ENCODE measurements at places on chromosomes 3 and 15. TPM values are rescaled to one million over a fixed set of nuclear protein-coding genes. Genes with fewer than 3 reads are reported as not detected.

DNA sequence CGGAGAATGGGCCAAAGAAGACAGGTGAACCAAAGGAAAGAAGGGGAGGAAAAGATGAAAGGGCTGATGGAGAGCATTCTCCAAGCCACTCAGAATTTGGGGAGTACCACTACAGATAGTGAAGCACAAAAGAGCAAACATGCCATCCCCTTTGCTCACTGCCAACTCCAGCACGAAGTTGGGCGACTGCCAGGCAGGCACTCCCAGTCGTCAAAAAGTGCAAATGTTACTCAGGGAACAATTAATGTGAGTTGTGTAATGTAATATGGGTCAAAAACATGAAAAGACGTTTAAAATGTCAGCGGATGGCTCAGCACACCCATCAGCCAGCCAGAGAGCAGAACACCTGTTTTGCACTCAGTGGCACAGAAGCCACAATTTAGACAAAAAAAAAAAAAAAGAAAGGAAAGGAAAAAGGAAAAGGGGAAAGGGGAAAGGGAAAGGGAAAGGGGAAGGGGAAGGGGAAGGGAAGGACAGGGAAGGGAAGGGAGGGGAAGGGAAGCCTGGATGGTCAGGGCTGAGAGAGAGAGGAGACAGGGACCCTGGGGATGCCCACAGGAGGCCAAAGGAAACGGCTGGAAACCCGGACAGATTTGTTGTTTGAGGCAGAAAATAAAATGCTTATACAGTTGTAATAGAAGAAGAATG lies 82.7 kb downstream of the COL8A1 start:
- H3K4me1 ChIP-seq = no peaks in the 10 kb centered on the region
- peak; percentile 18 for DNase-seq
- no peak overlapping the region for H3K27ac ChIP-seq
- no peaks in the 10 kb centered on the region for H3K36me3 ChIP-seq
- no peaks in the 10 kb centered on the region for H3K27me3 ChIP-seq

GRCh38 chr3:159721324-159721723 lies 267.3 kb upstream of the IL12A start:
- no peaks in the 10 kb centered on the region for H3K4me1 ChIP-seq
- H3K27me3 ChIP-seq = no peaks in the 10 kb centered on the region
- no peak overlapping the region for H3K4me3 ChIP-seq
- no peaks in the 10 kb centered on the region for H3K36me3 ChIP-seq
- no peak for DNase-seq

DNA sequence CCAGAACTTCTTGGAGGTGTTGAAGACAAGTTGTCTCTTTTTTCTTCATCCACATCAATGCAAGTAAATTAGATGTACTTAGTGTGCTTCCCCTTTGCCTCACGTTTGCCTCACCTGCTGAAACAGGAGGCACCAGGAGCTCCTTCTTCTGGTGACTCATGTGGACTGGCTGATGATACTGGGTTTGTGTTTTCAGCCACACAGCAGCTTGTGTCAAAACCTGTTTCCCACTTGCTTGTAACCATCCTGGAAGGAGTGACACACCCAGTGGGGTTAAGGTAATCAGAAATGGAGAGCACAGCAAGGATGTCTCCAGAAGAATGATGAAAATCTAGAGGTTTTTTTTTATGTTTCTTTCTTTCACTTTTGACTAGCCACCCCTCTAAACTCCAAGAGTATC lies 143.3 kb upstream of the RBMS3 start:
- no peak for DNase-seq
- H3K27ac ChIP-seq = no peak overlapping the region
- no peaks in the 10 kb centered on the region for H3K4me1 ChIP-seq
- H3K27me3 ChIP-seq = no peaks in the 10 kb centered on the region

GRCh38 chr15:93424131-93424530 lies 335.1 kb upstream of the RGMA start:
- H3K4me3 ChIP-seq = no peak overlapping the region
- H3K27me3 ChIP-seq = no peaks in the 10 kb centered on the region
- no peak for DNase-seq
- no peak overlapping the region for H3K27ac ChIP-seq

- no peak overlapping the region for H3K4me3 ChIP-seq
- peaks cover 84% of the 10 kb centered on the region for H3K4me1 ChIP-seq
Measured at GRCh38 chr15:78051596-78051995, 25.9 kb downstream of the TBC1D2B start.

DNA sequence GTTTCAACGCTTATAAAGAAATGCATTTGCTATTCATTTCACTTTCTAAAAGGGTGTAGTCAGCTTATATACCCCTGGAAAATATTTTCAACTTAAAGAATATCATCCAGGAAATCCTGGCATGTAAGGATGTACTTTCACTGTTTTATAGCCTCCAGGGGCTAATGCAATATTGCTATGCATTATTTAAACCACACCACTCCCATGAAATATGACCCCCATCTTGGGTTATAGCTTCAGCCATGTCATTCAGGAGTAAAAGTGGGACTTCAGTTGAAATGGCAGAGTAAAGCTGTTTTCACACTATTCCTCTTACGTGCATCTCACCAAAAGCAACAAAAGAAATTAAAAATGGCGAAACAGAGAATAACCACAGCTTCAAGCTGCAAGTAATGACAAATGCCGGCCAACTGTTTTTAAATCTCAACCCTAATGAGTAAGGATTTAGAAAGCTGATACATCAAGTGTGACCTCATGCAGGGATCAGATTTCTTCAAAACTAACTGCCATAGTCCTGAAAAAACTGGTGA lies 84.5 kb downstream of the COL6A6 start:
- H3K36me3 ChIP-seq = no peaks in the 10 kb centered on the region
- no peak for DNase-seq
- no peaks in the 10 kb centered on the region for H3K27me3 ChIP-seq
- H3K4me1 ChIP-seq = no peaks in the 10 kb centered on the region
- H3K4me3 ChIP-seq = no peak overlapping the region

DNA sequence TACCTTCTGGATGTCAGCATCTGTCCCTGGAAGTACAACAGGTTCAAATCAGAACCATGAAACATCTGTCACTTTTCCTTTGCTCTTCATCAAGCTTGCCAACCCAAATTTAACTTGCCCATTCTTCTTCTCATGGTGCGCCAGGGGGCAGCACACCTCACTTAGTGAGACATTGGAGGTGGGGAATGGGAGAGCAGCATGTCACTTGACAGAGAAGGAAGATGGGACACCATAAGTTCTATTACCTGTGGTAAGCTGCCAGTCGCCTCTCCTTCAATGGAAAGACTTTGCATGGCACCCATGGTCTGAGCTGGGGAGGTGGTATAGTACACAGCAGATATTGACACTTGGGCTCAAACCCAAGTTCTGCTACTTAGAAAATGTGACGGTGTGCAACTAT lies 2.9 kb downstream of the SCN5A start:
- no peak for DNase-seq
- H3K4me3 ChIP-seq = no peak overlapping the region
- peaks cover 4% of the 10 kb centered on the region for H3K4me1 ChIP-seq
- H3K27ac ChIP-seq = no peak overlapping the region
- peaks cover 41% of the 10 kb centered on the region for H3K27me3 ChIP-seq

DNA sequence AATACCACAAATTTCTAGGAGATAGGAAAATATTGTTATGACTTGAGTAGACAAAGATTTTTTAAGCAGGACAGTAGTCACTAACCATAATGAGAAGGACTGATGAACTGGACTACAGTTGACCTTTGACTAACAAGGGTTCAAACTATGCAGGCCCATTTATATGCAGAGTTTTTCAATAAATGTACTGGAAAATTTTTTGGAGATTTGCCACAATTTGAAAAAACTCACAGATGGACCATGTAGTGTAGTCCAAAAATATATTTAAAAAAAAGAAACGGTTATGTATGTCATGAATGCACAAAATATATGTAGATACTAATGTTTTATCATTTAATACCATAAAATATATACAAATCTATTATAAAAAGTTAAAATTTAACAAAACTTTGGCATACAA lies 151.8 kb downstream of the LRRN1 start:
- H3K4me3 ChIP-seq = no peak overlapping the region
- H3K27ac ChIP-seq = no peak overlapping the region
- no peaks in the 10 kb centered on the region for H3K4me1 ChIP-seq
- H3K27me3 ChIP-seq = no peaks in the 10 kb centered on the region
- no peaks in the 10 kb centered on the region for H3K36me3 ChIP-seq

GRCh38 chr3:106685745-106686144 lies 691.5 kb upstream of the CCDC54 start:
- H3K27me3 ChIP-seq = no peaks in the 10 kb centered on the region
- H3K27ac ChIP-seq = no peak overlapping the region
- H3K4me3 ChIP-seq = no peak overlapping the region
- H3K36me3 ChIP-seq = no peaks in the 10 kb centered on the region

- H3K4me1 ChIP-seq = no peaks in the 10 kb centered on the region
- H3K27me3 ChIP-seq = no peaks in the 10 kb centered on the region
- no peaks in the 10 kb centered on the region for H3K36me3 ChIP-seq
- no peak overlapping the region for H3K4me3 ChIP-seq
Measured at GRCh38 chr3:139945386-139945785, 10.4 kb downstream of the CLSTN2 start.

GRCh38 chr3:10047876-10048275 lies 21.6 kb downstream of the FANCD2 start:
- no peaks in the 10 kb centered on the region for H3K27me3 ChIP-seq
- H3K4me3 ChIP-seq = no peak overlapping the region
- no peaks in the 10 kb centered on the region for H3K4me1 ChIP-seq
- no peak overlapping the region for H3K27ac ChIP-seq
- H3K36me3 ChIP-seq = no peaks in the 10 kb centered on the region

- no peak overlapping the region for H3K27ac ChIP-seq
- no peaks in the 10 kb centered on the region for H3K4me1 ChIP-seq
- H3K4me3 ChIP-seq = no peak overlapping the region
- H3K36me3 ChIP-seq = no peaks in the 10 kb centered on the region
Measured at GRCh38 chr15:32849769-32850668, 132.2 kb downstream of the GREM1 start.

DNA sequence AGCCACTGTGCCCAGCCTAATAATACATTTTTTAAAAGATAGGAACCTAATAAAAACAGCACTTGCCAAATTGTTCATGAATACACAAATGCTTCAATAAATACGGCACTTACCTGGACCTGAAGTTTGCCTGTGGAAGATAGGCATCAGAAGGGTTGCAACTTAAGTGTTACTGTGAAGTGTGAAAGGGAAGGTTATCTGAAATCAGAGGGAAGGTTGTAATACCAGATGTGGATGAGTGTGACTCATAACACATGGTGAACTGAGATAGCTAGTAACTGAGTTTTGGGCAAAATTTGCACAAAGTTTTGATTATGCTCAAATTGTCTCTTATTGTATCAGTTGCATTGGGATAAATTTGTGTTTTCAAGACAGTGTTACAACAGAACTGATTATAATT lies 68.0 kb downstream of the ATP11B start:
- no peak for DNase-seq
- H3K27me3 ChIP-seq = no peaks in the 10 kb centered on the region
- H3K27ac ChIP-seq = no peak overlapping the region
- no peak overlapping the region for H3K4me3 ChIP-seq

DNA sequence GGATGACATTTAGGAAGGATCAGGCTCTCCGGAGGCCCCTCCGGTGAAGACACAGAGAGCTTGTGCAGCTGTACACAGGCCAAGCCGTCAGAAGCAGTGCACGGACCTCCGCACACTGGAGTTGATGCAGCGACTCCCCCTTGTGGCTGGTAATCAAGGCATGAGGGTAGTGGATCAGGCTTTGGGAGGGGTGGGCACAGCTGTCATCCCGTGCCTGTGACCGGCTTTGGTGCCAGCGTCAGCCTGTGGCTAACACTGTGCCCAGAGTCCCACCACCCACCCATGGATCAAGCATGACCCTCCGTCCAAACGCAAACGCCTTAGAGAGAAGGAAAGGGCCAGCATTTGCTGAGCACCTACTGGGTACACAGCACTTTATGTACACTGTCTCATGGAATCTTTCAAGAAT lies 8.2 kb upstream of the GRIP2 start:
- DNase-seq = peak; percentile 51
- H3K36me3 ChIP-seq = no peaks in the 10 kb centered on the region
- H3K4me1 ChIP-seq = peaks cover 7% of the 10 kb centered on the region
- H3K27ac ChIP-seq = no peak overlapping the region

DNA sequence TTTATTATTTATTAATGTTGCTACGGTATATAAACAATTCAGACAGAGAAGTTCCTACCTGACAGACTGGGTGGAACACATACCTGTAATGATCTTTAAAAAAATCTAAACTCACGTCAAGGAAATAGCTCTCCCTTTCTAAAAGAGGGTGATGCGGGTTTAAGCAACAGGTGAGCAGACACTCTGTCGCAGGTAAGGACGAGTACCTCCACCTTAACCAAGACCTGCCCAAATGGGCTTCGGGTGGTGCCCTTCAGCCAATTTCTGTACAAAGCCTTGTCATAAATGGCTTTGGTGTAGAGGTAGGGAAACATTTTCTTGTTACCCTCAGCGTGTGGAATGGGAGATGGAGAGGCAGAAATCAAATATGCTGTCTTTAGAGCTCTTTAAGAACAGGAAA lies 67.0 kb downstream of the CHSY1 start:
- H3K27ac ChIP-seq = no peak overlapping the region
- H3K36me3 ChIP-seq = no peaks in the 10 kb centered on the region
- DNase-seq = no peak
- H3K4me3 ChIP-seq = no peak overlapping the region
- peaks cover 7% of the 10 kb centered on the region for H3K4me1 ChIP-seq
- no peaks in the 10 kb centered on the region for H3K27me3 ChIP-seq

DNA sequence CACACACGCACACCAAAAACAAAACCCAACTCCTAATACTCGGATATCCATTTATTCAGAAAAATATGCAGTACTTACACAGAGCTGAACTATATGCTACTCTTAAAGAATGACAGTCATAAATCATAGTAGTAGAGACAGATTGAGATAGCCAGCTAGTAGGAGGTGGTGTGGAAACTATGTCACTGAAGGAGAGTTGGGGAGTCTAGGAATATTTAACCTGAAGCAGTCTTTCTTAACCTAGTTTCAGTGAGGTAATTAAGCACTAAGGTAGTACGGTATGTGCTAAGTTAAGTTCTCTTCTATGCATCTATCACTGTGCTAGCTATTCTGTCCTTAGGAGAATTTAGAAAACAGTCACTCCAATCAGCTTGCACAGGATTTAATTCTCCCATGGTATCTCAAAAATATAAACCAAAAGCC lies 54.2 kb downstream of the ANKRD28 start:
- H3K27me3 ChIP-seq = no peaks in the 10 kb centered on the region
- H3K27ac ChIP-seq = no peak overlapping the region
- no peak overlapping the region for H3K4me3 ChIP-seq
- H3K36me3 ChIP-seq = no peaks in the 10 kb centered on the region

- no peak for DNase-seq
- H3K27ac ChIP-seq = no peak overlapping the region
- no peak overlapping the region for H3K4me3 ChIP-seq
- peaks cover 24% of the 10 kb centered on the region for H3K4me1 ChIP-seq
- H3K36me3 ChIP-seq = no peaks in the 10 kb centered on the region
- no peaks in the 10 kb centered on the region for H3K27me3 ChIP-seq
Measured at GRCh38 chr15:41975669-41976068, 3.3 kb upstream of the EHD4 start.

- H3K36me3 ChIP-seq = no peaks in the 10 kb centered on the region
- DNase-seq = no peak
- H3K4me3 ChIP-seq = no peak overlapping the region
- no peak overlapping the region for H3K27ac ChIP-seq
- H3K27me3 ChIP-seq = no peaks in the 10 kb centered on the region
Measured at GRCh38 chr3:64621726-64622395, 65.9 kb downstream of the ADAMTS9 start.

The AADAC gene
- not detected for total RNA-seq

The TMEM207 gene
- not detected for total RNA-seq

The FAM107A gene
- total RNA-seq = 17.0 TPM

The SLC6A1 gene
- total RNA-seq = not detected

The ANKRD63 gene
- not detected for total RNA-seq

The ISLR gene
- total RNA-seq = 27.2 TPM

The RHCG gene
- total RNA-seq = not detected

The PEAK1 gene
- 51.1 TPM for total RNA-seq

Measured in transverse colon (tissue), 4 donors.